ENCODE measurements at places on chromosomes 7 and 10.

- DNase-seq = peak; percentile 65
Measured at GRCh38 chr7:4682621-4683042, 537 bp downstream of the FOXK1 start.

DNA sequence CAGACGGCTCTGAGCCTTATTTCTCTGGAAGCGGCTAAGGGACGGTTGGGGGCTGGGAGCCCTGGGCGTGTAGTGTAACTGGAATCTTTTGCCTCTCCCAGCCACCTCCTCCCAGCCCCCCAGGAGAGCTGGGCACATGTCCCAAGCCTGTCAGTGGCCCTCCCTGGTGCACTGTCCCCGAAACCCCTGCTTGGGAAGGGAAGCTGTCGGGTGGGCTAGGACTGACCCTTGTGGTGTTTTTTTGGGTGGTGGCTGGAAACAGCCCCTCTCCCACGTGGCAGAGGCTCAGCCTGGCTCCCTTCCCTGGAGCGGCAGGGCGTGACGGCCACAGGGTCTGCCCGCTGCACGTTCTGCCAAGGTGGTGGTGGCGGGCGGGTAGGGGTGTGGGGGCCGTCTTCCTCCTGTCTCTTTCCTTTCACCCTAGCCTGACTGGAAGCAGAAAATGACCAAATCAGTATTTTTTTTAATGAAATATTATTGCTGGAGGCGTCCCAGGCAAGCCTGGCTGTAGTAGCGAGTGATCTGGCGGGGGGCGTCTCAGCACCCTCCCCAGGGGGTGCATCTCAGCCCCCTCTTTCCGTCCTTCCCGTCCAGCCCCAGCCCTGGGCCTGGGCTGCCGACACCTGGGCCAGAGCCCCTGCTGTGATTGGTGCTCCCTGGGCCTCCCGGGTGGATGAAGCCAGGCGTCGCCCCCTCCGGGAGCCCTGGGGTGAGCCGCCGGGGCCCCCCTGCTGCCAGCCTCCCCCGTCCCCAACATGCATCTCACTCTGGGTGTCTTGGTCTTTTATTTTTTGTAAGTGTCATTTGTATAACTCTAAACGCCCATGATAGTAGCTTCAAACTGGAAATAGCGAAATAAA, 175.5 kb downstream of the RNF216 start:
- no peak for DNase-seq

DNA sequence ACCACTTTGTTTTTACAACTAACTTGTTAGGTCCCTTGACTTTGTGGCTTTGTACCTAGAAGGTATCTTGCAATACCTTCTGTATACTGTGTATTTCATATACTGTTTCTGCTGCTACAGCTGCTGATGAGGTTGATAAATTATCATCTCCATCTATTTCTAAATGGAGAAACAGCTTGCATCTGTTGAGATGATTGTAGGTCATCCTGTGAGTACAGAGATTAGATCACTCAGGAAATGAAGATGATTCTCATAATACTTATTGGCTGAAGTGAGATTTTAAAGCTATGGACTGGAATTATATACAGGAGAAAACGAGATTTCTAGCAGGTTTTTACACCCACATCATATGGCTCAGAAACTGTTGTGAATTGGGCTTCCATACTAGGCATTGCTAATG, 280.5 kb downstream of the KCND2 start:
- DNase-seq = no peak

GRCh38 chr7:107501593-107501992, 31.7 kb downstream of the GPR22 start:
- DNase-seq = peak; percentile 40
